Breast epithelium (tissue), 4 donors: ENCODE measurements at places on chromosomes 5 and 9.

GRCh38 chr9:114721491-114722079, 39.6 kb upstream of the TEX48 start:
- DNase-seq: no peak

- no peak for DNase-seq
Measured at GRCh38 chr9:1170918-1171317, 120.8 kb downstream of the DMRT2 start.

DNA sequence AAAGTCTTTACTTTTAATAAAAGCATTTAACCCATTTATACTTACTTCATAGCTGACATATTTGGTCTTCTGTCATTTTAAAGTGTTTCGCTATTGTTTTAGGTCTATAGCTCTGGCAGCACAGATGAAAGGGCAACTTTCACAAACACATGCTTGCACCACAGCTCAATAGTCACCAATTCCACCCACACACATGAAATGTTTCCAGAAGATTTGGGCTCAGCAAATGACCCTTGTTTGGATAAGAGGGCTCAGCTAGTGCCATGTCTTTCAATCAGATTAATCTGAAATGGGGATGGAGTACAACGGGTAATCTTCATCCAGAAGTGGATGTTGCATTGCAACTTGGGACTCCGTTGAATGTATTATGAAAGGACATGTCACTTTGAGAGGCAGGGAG, 176.0 kb downstream of the FGF18 start:
- DNase-seq: no peak

GRCh38 chr5:168137265-168137664, 154.2 kb upstream of the WWC1 start:
- no peak for DNase-seq

DNA sequence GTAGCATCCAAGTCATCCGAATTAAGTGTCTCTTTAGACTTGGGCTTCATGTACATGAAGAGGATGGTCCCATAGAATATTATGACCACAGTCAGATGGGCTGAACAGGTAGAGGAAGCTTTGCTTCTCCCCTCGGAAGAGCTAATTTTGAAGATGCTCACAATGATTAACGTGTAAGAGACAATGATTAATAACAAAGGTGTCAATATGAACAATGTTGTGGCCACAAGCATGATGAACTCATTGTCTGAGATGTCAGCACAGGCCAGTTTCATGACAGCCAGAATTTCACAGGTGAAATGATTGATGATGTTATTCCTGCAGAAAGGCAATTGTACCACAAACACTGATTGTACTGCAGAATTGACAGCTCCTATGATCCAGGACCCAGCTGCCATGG, 626 bp downstream of the OR13C2 start:
- DNase-seq: no peak

GRCh38 chr5:169875731-169876130, 104.6 kb downstream of the INSYN2B start:
- no peak for DNase-seq

- DNase-seq: no peak
Measured at GRCh38 chr9:135648494-135649410, 9.4 kb upstream of the GLT6D1 start.

DNA sequence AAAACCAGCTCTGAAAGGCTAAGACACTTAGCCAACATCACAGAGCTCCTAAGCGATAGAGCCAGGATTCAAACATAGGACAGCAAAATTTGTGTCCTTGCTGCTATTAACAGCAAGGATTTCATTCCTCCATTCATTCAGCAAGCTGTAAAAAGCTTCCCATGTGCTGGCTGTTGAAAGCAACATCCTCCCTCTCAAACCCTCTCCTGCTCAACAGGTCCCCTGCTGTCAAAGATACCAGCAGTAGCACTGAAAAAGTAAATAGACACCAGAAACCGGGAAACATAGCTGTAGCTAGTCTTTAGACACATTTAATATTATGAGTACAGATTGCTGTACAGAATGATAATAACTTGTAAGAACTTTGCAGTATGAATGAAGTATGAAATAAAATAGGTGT, 52.6 kb upstream of the ADAMTSL1 start:
- DNase-seq: no peak

- no peak for DNase-seq
Measured at GRCh38 chr5:180436936-180437335, 57.2 kb upstream of the CNOT6 start.

DNA sequence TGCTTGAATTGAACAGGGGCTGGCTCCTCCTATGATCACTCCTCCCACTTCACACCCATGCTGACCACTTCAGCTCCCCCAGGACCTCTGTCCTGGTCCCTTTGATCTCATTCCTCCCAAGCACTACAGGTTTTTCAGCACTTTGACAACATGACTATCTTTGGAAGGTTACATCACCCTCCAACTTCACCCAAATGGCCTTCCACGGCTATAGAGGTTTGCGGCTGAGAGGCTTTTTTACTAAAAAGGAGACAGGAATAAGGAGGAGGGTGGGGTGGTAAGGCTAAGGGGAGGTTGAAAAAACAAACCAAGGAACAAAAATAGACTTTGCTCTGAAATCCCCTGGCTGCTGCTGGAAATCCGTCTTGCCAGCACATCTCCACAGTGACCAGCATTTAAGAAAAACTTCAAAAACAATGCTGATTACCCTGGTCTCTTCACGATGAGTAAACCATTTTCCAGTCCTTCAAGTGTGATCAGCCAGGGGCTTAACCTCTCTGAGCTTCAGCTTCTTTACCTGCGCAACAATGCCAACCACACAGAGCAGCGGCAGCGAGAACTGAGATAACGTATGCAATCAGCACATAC, 102.7 kb downstream of the DPYSL3 start:
- no peak for DNase-seq

GRCh38 chr5:168612123-168612522, 33.0 kb upstream of the PANK3 start:
- no peak for DNase-seq

DNA sequence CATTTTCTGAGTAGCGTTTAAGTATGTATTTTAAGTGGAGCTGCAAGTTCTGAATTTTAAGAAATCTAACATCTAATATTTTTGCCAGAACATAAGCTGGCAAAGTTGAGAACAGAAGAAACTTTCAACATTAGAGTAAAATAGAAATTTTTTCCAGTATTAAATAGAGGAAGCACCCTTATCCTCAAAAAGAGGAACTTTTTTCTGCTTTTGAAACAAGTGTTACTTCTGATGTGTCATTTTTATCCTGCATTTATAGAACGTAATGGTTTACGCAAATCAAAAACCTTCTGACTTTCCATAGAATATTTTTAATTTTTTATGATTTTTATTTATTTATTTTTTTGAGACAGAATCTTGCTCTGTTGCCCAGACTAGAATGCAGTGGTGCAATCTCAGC, 21.8 kb downstream of the ZBED3 start:
- no peak for DNase-seq
